ENCODE measurements at places on chromosomes 5 and 9.

DNA sequence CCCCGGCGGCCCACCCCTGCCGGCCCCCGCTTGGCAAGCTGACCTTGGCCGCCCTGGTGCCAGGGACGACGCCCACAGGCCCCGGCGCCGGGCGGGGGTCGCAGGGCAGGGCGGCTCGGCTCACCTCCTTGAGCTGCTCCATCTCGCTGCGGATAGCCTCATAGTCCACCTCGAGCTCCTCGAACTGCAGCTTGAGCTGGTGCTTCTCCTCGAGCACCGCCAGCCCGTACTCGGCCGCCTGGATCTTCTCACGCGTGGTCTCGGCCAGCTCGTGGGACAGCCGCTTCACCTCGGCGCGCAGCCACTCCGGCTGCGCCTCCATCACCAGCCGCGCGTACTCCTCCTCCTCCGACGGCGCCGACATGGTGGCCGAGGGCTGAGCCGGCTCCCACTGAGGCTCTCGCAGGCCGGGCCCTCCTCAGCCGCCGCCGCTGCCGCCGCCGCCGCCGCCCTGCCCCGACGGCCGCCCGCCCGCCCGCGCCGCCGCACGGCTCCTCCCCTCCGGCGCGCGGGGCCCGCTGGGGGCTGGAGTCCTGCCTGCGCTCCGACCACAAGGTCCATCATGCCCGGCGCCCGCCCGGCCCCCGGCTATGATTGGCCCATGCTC, at the start of gene BICD2:
Gene BICD2 (minus strand): TSS at position 453 of the 607 bp plus-strand sequence. CDS start 89 bp downstream, at position 364.
- DNase-seq: peak; percentile 18

DNA sequence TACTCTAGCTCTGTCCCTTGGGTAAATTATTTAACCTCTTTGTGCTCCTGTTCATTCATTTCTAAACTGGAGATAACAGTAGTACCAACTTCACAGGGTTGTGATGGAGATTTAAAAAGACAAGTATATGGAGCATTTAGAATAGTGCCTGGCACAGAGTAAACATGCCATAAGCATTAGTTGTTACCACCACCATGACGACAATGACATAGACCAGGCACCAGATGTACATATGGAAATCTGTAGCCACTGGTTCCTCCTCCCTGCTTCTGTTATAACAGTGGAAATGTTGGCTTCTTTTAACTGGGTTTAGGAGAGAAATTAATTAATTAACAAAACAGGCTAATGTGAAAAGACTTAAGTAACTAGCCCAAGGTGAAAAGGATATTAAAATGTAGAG, 217.5 kb downstream of the DENND1A start:
- no peak for DNase-seq

DNA sequence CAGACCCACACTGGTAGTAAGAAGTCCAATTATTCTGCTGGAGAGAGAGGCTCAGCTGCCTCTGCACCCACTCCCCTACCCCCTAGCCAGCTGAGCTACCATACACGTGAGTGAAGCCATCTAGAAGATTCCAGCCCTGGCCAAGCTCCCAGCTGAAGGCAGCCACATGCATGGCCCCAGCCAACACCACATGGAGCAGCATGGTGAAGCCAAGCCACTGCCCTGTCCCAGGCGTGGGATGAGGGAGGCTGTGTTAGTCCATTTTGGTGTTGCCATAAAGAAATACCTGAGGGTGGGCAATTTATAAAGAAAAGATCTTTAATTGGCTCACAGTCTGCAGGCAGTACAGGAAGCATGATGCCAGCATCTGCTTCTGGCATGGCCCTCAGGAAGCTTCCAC, 20.0 kb upstream of the VDAC1 start:
- DNase-seq: no peak

GRCh38 chr9:69900406-69900805, 79.8 kb downstream of the CFAP95 start:
- no peak for DNase-seq

- no peak for DNase-seq
Observed at GRCh38 chr9:122191584-122191983, 31.9 kb downstream of the MORN5 start.

- DNase-seq: peak; percentile 13
Observed at GRCh38 chr9:134066913-134067851, 644 bp downstream of the BRD3 start.

GRCh38 chr9:106869458-106869857, 6.5 kb downstream of the ZNF462 start:
- no peak for DNase-seq

DNA sequence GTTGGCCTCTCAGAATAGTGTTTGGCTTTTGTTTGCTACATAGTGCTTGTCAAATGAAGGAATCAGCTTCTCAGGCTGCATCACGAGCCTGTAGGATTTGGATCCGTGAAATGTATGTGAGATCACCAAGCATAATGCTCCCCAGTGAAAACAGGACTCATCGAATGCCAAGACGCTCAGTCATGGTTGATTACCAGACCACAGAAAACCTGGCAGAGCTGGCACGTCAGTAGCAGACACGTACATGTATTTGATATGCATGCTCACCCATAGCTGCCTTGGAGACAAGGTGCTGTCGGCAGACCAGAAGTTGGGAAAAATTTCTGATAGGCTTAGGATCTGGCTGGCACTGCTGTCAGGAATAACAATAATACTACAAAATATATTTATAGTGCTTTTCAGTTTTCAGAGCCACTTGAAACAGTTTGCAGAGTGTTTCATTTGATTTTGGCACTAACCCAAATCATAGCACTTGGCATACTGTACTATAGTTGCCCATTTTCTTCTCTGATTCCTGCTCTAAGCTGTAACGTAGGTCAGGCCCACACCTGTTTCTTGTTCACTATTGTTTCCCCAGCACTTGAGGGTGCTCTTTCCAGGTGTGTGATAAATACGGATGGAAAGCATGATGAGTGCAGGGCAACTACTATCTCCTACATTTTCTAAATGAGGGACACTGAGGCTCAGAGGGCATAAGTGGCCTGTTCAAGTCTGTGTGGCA, 226.1 kb downstream of the NR3C1 start:
- no peak for DNase-seq

GRCh38 chr9:116064970-116065369, 88.6 kb upstream of the PAPPA start:
- DNase-seq: no peak

- no peak for DNase-seq
Observed at GRCh38 chr5:118796081-118796480, 192.3 kb downstream of the DTWD2 start.

DNA sequence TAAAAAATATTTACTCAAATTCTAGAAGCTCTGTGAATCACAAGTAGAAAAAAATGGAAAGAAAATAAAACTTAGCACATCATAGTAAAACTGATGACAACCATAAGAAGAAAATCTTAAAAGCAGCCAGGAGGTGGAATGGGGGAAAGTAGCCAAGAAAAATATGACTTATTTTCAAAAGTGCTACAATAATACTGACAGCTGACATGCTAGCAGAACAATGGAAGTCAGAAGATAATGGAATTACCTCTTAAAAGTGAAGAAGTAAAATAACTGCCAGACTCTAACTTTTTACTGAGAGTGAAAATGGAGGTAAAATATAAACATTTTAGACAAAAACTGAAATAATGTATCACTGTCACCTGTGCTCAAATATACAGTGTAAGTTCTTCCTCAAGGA, 532.2 kb upstream of the SGCD start:
- no peak for DNase-seq

- DNase-seq: no peak
Observed at GRCh38 chr9:123860603-123861002, 69.3 kb downstream of the DENND1A start.

DNA sequence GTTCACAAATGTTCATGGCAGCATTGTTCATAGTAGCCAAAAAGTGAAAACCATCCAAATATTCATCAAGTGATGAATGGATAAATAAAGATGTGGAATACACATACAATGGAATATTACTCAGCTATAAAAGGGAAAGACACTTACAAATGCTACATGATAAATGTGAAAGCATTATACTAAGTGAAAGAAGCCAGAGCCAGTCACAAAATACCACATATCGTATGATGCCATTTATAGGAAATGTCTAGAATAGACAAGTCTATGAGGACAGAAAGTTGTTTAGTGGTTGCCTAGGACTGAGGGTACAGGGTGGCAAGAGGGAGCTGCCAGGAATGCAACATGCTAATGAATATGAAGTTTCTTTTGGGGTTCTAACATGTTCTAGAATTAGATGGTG, 148.7 kb downstream of the DEPDC1B start:
- DNase-seq: no peak

GRCh38 chr9:134712926-134713325, 71.3 kb downstream of the COL5A1 start:
- no peak for DNase-seq

DNA sequence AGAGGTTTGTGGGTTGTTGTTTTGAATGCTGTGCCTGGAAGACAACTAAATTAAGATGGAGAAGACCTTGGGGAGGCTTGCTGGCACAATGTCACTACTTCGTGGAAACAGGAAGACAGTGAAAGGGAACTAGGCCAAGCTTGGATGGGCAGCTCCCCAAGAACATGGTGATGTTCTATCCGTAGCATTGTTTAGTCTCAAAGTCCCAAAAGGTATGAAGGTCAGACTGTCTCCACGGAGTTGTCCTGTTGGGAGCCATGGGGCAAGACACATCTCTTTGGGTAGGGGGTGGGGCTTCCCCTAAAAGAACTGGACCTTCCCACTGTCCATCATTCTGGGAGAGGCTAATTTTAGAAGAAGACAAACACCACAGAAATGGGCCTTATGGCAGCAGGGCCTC, 140.5 kb downstream of the ENTREP1 start:
- DNase-seq: no peak

DNA sequence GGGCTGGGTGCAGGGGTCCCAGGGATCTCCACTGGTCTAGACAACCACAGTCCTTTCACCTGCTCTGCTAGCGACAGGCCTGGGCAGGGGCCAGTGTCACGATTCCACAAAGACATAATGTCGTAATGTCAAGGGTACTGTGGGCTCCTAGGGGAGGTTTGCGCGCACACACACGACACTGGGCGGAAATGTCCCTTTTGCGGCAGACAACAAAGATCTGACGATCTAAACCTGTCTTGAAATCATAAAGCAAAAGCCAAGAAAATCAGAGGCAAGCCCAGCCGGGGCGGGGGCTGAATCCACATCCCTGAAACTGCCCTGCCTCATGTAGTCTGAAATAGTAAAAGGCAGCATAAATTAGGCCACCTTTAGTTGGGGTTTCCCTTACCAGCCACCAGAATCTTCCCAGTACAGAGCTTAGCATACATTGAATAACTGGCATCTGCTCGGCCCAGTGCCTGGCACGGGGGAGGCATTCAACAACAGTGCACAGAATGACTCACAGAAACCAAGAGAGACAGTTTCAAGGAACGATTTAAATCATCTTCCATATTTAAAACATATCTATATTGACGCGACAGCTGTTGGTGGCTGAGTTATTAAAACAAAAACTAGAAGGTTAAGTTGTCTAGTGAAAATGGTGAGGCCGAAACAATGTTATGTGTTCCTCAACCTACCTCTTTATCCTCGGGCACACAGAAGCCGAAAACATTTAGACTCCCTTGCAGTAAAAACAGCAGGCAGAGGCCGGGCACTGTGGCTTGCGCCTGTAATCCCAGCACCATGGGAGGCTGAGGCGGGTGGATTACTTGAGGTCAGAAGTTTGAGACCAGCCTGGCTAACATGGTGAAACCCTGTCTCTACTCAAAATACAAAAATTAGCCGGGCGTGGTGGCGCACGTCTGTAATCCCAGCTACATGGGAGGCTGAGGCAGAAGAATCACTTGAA, 151.0 kb downstream of the MYO10 start:
- DNase-seq: no peak

DNA sequence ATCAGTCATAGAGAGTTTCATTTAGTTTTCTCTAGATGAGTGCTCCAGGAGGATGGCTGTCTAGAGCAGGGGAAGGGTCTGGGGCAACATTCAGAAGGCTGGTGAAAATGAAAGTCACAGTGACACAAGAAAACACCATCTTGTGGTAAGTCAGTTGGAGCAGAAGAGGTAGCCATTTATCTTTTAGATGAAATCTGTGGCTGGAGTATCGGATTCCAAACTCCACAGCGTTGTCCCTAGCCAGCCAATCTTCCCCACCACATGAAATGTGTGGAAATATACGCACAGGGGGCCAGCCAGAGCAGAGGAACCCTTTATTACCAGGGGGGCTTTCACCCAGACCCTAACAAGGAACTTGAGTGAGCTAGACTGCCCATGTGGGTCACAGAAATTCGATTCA, 15.9 kb upstream of the TNFAIP8 start:
- DNase-seq: no peak

GRCh38 chr5:139856714-139857113, 61.1 kb downstream of the PSD2 start:
- DNase-seq: no peak

DNA sequence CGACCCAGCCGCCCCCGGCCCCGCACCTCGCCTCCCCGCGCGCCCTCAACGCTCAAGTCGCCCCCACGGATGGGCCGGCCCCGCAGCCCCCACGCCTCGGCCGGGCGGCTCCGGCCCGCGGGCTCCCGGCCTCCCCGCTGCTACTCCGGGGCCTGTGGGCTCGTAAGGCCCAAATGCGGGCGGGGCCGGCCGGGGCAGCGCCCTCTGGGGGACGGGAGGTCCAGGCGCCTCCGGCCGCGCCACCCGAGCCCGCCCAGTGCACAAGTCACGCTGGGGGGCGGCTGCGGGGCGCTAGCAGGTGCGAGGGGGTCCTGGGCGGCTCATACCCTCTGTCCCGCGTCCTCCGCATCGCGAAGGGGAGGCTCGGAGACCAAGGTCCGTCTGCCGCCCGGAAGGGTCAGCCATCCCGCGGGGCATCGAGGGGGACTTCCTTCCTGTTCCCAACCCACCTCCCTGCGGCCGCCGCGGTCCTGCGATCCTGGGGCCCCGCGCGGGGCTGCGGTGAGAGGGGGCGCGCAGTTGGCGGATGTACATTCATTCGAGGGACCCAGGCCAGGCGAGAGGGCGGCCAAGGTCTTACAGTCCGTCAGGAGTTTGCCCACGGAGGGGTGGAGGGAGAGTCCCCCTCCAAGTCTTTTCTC, at the start of gene CIZ1:
Gene CIZ1 (minus strand): TSS at position 167 of the 641 bp plus-strand sequence. CDS start 715 bp downstream, outside the sequence.
- peak; percentile 44 for DNase-seq

DNA sequence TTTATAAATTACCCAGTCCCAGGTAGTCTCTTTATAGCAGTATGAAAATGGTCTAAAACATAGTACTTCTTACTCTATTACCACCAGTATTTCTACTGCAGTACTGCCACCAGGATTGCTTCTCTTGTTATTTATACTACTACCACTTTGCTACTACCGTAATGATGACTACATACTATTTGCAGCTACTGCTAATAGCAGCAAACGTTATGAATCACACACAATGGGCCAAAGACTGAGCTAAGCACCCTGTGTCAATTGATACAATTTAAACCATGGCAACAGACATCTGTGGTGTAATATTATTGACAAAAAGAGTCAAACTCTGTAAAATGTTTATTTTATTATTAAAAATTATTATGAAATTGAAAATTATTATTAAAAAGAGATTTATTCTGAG, 15.3 kb upstream of the KIF12 start:
- no peak for DNase-seq

DNA sequence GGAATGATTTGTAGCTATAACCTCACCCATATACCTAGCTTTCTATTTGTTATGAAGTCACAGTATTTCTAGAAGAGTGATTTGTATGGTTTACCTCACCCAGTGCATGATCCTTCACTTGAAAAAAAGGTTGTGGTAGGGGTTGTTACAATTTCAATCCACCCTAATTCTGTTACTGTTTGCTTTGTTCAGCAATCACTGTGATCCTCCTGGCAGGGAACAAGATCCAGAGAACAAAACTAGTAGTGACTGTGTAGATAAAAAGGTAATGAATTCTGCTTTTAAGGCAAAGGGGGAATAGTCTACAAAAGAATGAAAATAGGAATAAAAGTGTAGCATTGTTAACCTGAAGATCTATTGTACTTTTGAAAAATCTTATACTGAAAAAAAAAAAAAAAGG, 191.3 kb upstream of the SH3GL2 start:
- no peak for DNase-seq

- no peak for DNase-seq
Observed at GRCh38 chr9:129379181-129379836, 201.2 kb upstream of the IER5L start.

- no peak for DNase-seq
Observed at GRCh38 chr9:126695186-126695585, 81.5 kb downstream of the LMX1B start.
